Stimulated activated CD4-positive, alpha-beta T cell treated with anti-CD3 and anti-CD28 coated beads, TNF-alpha, amount 100 ng/mL, for 48 hours (primary cell): ENCODE measurements at places on chromosomes 6 and 20.
A peak's percentile ranks its signal among the peaks of the same experiment; 100 is the strongest.

GRCh38 chr6:84460491-84460890, 233.0 kb upstream of the CEP162 start:
- DNase-seq = no peak

- DNase-seq = no peak
Measured at GRCh38 chr20:44861531-44862006, 23.9 kb upstream of the YWHAB start.

- no peak for DNase-seq
Measured at GRCh38 chr6:98203170-98203806, 631.1 kb upstream of the POU3F2 start.

GRCh38 chr6:7418238-7418905, 28.8 kb downstream of the RIOK1 start:
- DNase-seq = no peak

DNA sequence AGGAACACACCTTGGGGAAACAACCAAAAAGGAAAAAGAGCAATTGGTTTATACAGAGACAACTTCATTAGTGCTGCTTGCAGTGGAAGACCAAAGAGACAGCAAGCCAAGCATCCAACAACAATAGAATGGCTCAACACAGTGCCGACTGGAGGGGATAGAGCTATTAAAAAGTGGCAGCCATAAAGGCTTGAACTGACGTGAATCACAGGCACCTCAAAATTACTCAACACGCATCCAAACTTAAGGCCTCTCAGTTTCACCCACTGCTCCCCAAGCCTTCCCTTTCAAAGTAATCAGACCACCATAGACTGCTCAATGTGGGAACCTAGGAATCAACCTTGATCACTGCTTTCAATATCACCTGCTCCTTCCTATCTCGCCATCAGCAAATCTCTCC, 9.7 kb downstream of the TNFRSF21 start:
- no peak for DNase-seq

GRCh38 chr20:44011251-44011940, 96.7 kb downstream of the TOX2 start:
- no peak for DNase-seq

DNA sequence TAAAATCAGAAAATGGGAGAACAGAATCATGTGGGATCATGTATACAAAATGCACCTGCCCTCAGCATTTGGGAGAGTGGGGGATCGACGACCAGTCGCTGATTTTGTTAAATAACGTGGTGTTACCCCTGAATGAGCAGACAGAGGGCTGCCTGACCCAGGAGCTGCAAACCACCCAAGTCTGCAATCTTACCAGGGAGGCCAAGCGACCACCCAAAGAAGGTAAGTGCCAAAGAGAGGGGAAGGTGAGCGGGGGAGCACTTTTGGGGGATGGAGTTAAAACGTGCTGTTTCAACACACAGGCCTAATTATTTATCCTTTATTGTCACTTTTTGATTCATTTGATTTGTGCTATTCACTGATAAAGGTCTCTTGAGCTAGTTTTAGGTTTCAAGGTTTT, 4.1 kb downstream of the ADGRB3 start:
- no peak for DNase-seq

DNA sequence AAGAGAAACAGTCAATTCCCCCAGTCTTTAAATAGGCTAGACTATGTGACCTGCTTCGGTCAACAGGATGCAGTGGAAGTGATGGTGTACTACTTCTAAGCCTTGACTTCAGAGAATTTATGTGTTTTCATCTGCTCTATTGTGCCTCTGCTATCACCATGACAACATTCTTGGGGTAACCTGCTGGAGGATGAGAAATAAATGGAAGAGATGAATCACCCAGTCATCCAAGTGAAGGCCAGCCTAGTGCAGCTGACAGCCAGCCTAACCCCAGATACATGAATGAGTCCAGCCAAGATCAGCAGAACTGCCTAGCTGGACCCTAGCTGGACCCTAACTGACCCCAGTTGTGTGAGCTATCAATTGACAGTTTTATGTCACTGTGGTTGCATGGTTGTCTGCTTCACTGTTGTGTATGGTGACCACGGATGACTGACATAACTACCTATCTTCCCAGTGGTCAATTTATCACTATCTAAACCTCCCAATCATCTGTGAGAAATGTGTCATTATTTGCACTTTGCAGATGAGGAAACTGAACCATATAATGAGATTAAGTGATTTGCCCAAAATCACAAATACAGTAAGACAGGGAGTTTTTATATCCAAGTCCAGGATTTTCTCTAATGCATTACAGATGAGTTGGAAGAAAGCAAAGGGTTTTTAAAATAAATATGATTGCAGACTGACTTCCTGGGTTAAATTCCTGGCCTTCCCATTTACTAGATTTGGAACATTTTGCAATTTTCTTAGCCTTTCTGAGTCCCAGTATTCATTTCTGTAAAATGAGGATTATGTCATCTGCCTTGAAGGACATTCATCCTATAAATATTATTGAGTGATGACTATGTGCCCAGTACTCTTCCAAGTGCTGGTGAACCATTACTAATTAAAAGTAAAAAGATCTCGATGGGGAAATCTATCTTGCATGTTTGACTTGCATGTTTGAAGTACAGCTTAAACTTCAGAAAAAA, 136.4 kb upstream of the PLCB4 start:
- no peak for DNase-seq

DNA sequence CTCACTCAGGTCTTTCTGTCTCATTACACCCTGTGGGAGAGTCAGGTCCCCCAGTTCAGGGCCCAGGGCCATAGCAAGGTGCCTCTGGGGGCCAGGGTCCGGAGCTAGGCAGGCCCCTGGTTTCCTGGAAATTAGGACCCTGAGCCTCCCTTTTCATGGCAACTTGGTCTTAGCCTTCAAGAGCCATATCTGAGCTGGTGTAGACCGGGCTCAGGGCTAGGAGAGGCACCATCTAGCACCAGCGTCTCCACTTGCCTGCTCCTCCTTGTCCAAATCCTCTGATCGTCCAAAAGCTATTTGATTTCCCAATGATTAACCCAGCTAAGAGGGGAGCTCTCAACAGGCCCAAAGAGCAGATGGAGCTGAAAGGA, 5.6 kb downstream of the MDFI start:
- DNase-seq = no peak

- peak; percentile 29 for DNase-seq
Measured at GRCh38 chr6:2733324-2733723, 17.4 kb downstream of the MYLK4 start.

DNA sequence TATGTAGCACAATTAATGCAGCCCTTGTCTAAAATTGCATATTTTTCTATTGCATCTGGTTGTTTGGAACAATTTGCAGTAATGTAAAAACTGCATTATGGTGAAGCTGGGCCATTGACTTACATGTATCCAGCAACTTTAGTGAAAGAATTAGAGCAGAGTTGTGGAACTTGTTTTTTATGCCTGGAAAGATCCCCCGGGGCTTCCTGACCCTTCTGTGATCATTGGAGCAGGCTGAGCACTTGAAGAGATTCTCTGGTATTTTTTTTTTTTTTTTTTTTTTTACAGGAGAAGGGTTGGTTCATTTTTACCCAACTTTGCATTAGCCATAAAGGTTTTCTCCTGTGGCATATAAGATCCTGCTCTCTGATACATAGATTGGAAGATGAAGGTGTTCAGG, 45.0 kb downstream of the LIN28B start:
- DNase-seq = no peak

GRCh38 chr6:165092881-165093595, 216.4 kb downstream of the C6orf118 start:
- DNase-seq = no peak

- DNase-seq = no peak
Measured at GRCh38 chr6:156791320-156791850, 14.2 kb downstream of the ARID1B start.

GRCh38 chr6:75735491-75736186, 13.4 kb upstream of the MYO6 start:
- no peak for DNase-seq

- no peak for DNase-seq
Measured at GRCh38 chr20:415820-416322, 7.8 kb downstream of the RBCK1 start.

DNA sequence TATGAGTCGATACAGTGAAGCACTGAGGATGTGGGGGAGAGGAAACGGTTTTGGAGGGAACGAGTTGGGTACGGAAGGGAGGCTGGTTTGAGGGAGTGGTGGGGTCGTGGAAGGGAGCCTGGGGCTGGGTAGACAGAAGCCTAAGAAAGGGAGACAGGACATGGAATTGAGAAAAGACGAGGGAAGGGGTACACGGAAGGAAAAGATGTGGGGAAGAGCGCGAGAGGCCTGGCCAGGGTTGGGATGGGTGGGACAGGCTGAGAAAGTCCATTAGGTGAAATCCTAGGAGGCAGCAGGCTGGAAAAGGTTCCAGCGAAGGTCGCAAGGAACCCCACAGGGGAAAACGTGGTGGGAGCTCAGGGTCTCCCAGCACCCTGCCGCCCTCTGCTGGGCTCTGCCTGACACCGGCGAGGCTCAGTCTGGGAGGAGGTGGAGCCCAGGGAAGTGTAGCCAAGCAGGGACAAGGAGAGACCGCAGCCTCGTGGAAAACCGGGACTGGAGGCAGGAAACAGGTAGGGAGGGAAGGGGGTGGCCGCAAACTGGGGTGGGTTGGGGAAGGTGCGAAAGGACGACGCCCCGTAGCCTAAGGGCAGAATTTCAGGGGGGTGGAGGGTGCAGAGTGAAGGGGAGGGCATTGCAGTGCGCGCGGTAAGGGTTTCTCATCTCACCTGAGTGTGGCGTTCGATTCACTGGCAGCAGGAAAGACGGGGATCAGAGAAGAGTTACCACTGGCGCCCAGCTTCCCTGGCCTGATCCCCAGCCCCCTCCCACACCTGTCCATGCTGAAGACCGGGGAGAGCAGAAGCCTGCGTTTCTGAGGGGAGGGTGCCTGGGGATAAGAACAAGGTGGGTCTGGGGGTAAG, 4.3 kb downstream of the GABBR1 start:
- DNase-seq = peak; percentile 26

DNA sequence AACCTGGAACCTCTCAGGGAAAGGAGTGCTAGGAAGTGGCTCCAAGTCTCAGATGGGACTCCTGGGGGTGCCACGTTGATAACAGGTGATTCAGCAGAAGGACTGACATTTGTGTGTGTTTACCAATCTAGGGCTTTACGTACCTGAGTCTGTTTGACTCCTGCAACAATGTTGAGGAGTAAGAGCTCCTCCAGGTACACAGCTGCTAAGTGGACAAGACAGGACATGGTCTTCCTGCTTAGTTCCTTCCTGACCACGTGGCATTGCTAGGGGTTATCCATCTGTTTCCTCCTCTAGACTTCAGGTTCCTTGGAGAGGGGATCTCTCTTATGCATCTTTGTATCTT, 164.5 kb upstream of the SLC24A3 start:
- DNase-seq = no peak

- no peak for DNase-seq
Measured at GRCh38 chr6:65557224-65557623, 149.8 kb downstream of the EYS start.

GRCh38 chr20:23331450-23332350, 18.9 kb upstream of the NXT1 start:
- no peak for DNase-seq

DNA sequence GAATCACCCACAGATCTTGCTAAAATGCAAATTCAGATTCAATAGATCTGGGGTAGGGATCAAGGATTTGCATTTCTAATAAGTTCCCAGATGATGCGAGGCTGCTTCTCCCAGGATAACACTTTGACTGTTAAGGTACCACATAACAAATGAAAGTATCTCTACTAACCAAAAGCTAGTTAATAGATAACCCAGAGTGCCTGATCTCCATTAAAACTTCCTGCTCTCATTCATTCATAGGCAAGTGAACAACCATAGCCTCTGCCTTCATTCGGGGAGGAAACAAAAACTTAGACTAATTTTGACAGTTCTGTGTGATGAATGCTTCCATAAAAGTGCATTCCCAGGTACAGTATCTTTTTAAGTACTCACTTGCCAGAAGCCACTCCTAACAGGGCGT, 265.6 kb upstream of the BTBD3 start:
- DNase-seq = no peak

DNA sequence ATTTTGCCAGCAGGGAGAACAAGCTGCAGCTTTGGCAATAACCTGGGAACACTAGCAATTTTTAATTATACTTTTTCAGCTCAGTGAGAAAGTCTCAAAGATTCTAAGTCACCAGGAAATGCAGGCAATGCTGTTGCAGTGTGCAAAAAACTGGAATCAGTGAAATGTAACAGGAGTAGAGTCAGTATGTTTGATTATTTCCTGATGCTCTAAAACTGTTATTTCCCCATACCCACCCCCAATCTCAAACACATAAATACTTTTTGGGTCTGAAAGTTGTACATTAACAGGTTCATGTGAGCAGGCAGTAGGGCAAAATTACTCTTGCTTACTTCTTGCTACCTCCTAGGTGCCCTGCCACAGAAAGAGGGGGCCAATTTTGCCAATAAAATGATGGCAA, 65.4 kb upstream of the BEND6 start:
- no peak for DNase-seq

DNA sequence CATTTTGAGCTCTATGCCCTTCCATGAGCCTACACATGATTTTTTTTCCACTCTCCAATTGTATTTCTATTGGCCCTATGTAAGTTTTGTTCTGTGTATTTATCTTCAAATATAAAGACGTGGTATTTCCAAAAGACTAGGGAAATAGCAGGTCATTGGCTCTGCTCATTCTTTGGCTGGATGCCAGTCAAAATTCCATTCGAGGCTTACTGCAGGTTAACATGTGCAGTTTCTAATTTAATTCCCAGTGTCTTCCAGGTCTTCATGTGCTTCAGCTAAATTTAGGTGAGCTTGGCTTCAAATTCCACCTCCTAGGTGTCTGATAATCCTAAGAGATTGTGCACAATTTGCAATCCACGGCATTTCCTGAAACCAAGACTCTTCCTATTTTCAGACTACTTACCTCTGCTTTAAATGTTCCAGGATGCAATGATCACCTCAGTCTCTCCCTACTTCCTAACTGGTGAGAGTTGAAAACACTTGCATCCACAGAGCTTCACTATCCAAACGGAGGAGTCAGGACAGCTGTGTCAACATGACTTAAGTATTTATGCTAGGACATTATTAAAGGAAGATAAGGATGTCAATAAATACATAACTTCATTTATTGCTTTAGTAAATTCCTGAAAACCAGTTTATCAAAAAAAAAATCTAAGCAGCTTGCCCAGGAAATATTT, 236.1 kb downstream of the COL12A1 start:
- no peak for DNase-seq

- DNase-seq = no peak
Measured at GRCh38 chr6:44731485-44732095, 344.1 kb downstream of the CDC5L start.

DNA sequence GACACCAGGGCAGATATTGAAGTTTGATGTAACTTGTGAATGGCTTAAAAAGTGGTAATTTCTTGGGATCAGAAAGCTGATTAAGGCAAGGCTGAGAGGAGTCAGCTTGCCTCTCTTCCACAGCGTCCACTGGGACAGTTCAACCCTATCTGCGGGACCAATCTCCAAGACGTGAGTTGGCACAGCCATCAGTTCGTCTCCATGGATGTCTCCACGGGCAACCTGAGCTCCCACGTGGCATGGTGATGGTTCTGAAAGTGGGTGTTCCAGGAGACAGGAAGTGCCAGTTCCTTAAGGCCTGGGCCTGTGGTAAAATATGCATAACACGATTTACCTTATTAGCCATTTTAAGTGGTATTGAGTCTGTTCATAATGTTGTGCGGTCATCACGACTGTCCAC, 67.9 kb upstream of the BHLHE23 start:
- DNase-seq = no peak
